Brain microvascular endothelial cell (primary cell): ENCODE measurements at places on chromosomes 1 and 21.
A peak's percentile ranks its signal among the peaks of the same experiment; 100 is the strongest.

DNA sequence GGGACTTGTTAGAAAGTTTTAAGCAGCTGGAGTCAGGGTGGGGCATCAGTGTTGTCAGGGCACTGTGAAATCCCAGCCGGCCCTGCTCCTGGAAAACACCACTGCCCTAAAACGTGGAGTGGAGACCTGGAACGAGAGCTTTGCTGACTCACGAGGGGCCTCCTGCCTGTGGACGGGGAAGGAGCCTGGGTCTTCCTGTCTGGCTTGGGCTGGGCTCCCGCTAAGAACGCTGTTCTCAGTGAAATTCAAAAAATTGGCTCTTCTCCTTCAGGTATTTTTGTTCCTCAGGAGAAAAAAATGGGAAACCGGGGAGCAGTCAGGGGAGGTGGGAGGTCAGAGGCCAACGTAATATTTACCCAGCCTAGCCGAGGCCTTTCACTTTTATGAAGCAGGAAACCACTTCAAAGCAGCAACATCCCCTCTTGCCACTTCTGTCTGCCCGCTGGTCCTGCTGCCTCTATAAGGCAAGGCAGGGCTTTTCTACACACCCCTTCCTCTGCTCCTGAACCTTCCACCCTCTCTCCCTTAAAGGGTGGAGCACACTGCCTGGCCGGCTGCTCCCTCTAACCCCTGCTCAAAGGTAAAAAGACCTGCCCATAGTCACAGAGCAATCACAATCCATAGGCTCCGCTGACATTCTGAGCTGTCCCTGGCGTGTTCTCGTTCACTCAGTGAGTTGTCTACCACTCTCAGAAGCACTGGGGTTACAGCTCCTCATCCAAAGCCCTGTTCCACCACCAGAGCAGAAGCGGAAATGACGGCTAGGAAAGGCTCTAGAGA is 8.0 kb downstream of the PLXNA2 start:
- DNase-seq = peak; percentile 59

DNA sequence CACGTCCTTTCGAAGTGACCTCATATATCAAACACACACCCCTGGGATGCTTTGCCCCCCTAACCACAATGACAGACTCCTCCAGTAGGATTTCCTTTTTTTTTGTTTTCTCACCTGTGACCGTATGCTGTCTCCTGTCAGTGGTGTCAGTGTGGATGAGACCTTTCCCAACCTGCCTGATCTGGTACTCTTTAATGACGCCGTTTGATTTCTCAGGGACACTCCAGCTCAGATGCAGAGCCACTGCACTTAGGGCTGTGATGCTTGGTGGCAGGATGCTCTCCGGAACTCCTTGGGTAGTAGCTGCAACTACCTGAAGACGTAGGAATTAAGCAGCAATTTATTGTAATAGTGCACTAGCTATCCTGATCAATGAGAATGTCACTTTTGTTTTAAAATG is 212.6 kb downstream of the KCTD3 start:
- DNase-seq = no peak

DNA sequence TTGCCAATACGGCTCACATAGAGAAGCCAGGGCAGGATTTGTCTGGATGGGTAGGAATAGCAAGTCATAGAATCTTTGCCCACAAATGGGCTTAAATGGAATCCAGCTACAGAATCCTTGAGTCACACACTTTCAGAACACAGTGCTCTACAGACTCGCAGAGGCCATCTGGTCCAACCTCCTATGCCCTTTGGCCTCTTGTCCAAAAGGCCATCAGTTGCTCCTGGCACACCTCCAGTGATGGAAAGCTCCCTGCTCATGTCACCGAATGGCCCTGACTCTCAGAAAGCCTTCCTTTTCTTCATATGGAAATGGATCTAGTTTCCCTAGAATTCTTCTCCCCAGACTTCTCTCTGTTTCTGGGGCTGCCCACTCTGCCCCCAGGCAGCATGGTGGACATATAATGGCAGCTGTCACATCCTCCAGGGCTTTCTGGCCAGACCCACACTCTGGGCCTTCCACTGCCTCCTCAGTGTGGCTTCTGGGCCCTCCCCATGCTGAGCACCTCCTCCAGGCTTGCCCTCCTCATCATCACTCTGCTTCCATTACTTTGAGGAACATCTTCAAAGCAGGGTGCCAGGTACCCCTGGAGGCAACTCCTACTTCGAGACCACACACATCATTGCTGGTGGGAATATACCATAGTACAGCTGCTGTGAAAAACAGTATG is 33.6 kb upstream of the TRABD2B start:
- no peak for DNase-seq

DNA sequence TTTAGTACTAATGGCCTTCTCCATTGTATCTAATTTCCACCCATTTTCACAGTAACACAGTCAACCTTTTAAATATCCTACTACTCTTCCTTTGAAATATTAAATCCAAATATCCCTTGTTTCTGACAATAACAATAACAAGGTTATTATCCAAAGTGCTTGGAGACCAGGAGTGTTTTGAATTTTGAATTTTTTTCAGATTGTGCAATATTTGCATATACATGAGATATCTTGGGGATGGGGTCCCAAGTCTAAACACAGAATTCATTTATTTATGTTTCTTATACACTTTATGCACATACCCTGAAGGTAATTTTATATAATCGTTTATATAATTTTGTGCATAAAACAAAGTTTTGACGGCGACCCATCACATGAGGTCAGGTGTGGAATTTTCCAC is 17.5 kb downstream of the DMAP1 start:
- no peak for DNase-seq

GRCh38 chr21:36973986-36974850 is 7.7 kb upstream of the HLCS start:
- no peak for DNase-seq

DNA sequence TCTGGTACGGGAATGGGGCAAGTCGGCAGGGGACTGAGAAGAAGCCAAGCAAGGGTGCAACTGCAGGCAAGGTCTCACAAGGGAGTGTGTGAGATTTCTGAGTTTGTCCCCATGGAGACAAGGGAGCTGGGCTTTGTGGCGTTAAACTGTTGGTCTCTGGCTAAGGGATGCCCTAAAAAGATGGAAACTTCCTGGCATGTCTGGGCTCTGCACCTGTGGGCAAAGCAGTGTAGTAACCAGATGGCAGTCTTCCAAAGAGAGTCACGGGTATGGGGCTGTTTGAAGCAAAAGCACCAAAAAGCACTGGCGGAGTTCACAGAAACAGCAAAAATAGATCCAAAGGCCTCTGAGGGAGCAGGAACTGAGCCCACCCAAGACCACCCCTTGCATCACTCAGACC is 104.8 kb upstream of the SLC44A3 start:
- no peak for DNase-seq

- DNase-seq = no peak
Measured at GRCh38 chr1:233668725-233669294, 54.9 kb downstream of the KCNK1 start.

- no peak for DNase-seq
Measured at GRCh38 chr1:26218906-26219494, 15.0 kb upstream of the CEP85 start.

GRCh38 chr1:112537456-112537855 is 28.7 kb downstream of the WNT2B start:
- DNase-seq = no peak

DNA sequence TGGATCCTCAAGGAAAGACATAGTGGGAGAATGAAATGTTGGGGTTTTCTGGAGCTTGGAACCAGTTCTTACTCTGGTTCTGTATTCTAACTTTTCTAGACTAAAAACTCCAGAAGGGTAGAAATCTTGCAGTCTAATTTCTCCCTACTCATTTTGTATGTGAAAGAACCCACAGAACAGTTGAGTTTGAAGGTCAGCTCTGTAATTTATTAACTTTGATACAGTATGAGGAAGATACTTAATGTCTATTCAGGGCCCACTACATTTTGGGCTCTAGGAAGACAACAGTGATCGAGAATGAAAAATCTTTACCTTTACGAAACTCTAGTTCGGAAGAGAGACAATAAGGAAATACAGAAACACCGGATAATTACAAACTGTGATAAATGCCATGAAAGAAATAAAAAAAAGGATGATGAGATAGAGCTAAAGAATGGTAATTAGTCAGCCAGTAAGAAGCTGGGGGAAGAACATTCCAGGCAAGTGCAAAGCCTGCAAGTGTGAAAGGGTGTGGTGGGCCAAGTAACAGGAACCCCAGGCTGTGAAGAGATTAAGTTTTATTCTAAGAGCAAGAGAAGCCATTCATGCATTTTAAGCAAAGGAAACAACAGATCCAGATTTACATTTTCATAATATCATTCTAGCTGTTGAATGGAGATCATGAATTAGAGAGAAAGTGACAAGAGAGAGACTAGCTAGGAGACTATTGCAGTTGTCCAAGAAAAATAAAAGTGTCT is 159.9 kb upstream of the HMCN1 start:
- DNase-seq = no peak

DNA sequence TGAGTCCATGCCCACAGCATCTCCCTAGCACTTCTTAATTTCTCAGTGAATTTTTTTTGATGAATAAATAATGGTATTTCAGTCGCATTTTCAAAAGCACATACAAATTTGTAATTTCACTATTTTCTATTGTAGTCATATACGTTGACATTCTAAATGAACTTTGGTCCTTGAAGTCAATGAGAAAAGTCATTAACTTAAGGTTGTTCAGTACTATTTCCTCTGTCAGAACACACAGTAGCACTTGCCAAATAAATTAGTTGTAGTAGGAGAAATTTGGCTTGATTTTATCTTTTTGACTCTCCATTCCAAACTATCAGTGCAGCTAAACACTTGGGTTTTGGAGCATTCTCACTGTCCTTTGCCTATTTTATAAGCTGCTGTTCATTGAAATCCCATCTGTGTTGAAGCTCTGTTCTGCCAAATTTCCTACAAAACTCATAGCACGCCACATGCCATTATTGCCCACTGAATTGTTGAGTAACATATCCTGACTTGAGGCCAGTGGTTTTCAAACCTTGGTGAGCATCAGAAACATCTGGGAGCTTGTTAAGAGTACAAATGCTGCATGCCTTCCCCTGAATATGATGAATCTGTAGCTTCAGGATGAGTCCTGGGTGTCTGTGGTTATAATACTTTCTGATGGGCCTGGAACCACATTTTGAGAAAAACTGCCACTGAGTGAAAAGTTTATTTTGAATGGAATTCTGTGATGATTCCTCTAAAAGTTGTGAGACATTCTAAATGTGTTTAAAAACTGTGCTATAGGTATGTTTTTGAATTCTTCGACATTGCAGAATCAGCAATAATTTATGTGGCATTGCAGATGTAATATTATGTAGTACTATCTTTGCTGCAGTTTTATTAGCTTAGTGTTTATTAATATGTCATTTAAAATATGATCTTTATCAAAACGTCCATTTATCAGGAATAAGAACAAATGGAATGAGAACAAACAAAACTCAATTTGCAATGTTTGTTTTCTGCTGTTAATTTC is 78.9 kb downstream of the DNM3 start:
- DNase-seq = no peak

DNA sequence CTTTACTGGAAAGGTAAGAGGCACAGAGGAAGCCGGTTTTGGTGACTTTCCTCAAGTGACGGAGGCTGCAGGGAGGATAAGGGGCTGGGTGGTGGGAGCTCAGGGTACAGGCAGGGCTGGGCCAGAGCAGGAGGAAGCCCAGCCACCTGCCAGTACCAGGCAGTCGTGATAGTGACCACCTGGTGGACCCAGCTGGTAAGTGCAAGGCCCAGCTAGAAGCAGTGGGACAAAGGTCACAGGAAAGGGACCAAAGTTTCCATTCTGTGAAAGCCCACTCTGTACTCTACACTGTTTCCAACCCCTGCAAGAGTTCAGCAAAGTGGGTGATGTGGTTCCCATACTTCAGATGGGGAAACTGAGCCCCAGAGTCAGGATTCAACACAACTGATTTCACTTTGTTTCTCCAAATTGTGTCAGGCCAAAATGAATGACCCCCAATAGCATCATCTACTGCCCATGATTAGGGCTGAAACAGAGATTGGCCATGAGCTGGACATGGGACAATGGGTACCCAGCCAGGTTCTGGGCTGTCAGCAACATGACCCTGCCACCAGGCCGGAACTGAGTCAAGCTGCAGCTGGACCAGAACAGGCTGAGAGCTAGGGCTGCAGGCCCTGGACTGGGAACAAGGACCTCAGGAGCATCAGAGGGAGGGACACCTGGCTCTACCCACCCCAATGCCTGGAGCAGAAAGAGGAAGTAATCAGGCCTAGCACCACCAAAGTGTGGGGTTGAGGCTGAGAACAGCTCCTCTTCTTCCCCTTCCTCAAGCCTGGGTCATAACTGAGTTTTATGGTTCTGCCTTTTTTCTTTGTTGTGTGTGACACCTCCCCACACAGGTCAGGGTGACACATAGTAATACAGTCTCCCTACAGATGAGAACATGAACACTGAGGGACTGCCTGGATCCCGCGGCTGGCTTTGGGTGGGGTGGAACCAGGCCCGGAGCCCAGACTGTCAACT is 50.2 kb downstream of the KCNN3 start:
- DNase-seq = no peak

DNA sequence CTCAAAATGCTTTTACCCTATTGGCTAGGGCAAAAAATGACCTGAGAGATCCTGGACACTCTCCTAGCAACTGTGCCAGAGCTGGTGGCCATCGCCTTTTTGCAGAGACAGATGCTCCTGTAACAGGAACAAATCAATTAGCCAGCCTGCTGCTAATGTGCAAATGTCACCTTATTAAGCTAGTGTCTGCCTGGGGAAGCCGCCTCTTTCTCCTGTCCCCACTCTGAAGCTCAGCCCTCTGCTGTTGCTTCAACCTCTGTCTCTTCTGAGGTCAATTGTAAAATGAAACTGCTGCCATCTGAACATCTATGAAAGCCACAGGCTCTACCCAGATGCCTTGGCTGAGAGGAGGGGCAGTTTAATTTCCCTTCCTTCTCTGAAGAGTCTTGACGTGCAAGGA is 85.5 kb upstream of the CACNA1E start:
- no peak for DNase-seq

DNA sequence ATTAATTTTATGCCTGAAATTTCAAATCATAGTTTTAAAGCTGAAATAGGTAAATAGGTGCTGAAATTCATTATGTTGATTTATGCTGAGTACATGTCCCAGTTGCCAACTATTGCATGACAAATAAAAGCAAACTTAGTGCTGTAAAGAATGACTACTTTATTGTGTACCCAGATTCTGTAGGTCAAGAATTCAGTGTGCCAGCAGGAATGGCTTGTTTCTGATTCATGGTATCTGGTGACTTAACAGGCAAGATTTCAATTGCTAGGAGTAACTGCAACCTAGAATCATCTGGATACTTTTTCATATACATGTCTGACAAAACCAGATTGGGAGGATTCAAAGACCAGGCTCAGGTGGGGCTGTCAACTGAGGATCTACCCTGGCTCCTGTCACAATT is 678.4 kb upstream of the ADAMTS5 start:
- DNase-seq = peak; percentile 31
